Memory B cell (primary cell): ENCODE measurements at places on chromosomes 2 and 18.
A peak's percentile ranks its signal among the peaks of the same experiment; 100 is the strongest.

GRCh38 chr2:239881561-239882320 is 143.4 kb downstream of the NDUFA10 start:
- no peak overlapping the region for H3K4me3 ChIP-seq
- H3K36me3 ChIP-seq: peaks cover 5% of the 10 kb centered on the region
- H3K27ac ChIP-seq: no peak overlapping the region
- peaks cover 17% of the 10 kb centered on the region for H3K4me1 ChIP-seq

GRCh38 chr2:229133155-229133772 is 137.8 kb downstream of the PID1 start:
- H3K4me3 ChIP-seq: no peak overlapping the region
- H3K36me3 ChIP-seq: no peaks in the 10 kb centered on the region
- no peaks in the 10 kb centered on the region for H3K27me3 ChIP-seq
- H3K27ac ChIP-seq: no peak overlapping the region
- H3K4me1 ChIP-seq: no peaks in the 10 kb centered on the region
- DNase-seq: no peak

DNA sequence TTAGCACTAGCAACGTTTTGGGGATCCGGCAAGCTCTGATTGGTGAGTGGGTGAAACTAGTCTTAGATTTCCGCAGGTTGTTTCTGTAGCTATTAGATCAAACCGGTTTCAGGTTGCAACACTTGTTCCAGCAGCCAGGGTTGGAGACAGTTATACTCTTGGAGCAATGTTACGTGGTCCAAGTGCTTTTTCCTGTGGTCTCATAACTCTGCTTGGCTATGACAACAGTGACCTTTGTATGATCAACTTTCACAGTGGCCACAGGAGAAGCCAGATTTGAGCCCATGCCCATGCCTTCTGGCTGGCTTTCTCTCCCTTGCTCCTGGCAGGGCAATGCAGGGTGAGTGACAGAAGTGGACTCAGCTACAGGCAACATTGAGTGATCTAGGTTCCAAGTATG is 84.5 kb upstream of the TAF1B start:
- no peak overlapping the region for H3K4me3 ChIP-seq
- no peaks in the 10 kb centered on the region for H3K36me3 ChIP-seq
- no peak for DNase-seq
- H3K4me1 ChIP-seq: peaks cover 22% of the 10 kb centered on the region

DNA sequence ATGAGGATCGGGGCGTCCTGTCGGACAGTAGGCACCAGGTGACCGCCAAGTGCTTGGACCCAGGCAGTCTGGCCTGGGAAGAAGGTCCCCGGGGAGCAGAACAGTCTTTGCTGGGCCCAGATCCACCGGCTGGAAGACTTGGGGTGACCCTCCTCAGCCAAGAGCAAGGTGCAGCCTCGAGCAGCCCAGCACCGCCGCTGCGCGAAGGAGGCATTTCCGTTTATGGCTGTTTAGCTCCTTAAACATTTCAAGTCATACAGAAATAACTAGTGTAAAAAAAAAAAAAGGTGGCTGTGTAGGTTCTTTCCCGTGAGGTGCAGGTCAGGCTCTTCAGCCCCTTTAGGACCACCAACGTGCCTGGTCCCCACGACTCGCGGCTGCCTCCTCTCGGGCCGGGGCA is 370.2 kb downstream of the CMPK2 start:
- peaks cover 2% of the 10 kb centered on the region for H3K27me3 ChIP-seq
- no peak overlapping the region for H3K27ac ChIP-seq
- no peak for DNase-seq
- no peak overlapping the region for H3K4me3 ChIP-seq
- no peaks in the 10 kb centered on the region for H3K36me3 ChIP-seq

GRCh38 chr2:84940831-84941412 is 30.0 kb upstream of the KCMF1 start:
- no peaks in the 10 kb centered on the region for H3K27me3 ChIP-seq
- peaks cover 27% of the 10 kb centered on the region for H3K4me1 ChIP-seq
- no peak for DNase-seq
- peaks cover 2% of the 10 kb centered on the region for H3K36me3 ChIP-seq
- peak overlapping the region; percentile 17 for H3K27ac ChIP-seq

GRCh38 chr2:121177896-121178295 is 107.1 kb downstream of the TFCP2L1 start:
- no peaks in the 10 kb centered on the region for H3K36me3 ChIP-seq
- DNase-seq: no peak
- H3K27ac ChIP-seq: no peak overlapping the region
- H3K27me3 ChIP-seq: peaks cover 6% of the 10 kb centered on the region

DNA sequence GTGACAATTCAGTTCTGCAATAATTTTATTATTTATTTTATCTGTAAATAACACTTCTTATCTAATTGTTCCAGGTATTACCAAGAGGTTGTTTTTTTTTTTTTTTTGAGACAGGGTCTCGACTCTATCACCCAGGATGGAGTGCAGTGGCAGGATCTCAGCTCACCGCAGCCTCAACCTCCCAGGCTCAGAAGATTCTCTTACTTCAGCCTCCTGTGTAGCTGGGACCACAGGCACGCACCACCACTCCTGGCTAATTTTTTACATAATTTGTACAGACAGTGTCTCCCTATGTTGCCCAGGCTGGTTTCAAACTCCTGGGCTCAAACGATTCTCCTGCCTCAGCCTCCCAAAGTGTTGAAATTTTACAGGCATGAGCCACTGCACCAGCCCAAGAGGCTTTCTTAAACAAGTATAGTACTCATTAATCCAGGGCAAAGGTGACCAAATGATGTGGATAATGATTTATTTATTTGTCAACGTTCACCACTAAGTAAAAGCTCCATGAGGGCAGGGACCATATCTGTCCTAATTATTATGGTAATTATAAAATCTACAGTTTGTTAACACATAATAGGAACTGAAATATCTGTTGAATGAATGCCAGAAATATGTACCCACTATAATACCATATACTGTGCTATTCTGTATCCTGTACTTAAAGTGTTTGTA is 12.0 kb downstream of the STK17B start:
- peaks cover 24% of the 10 kb centered on the region for H3K4me1 ChIP-seq
- H3K36me3 ChIP-seq: peaks cover 24% of the 10 kb centered on the region
- H3K4me3 ChIP-seq: peak overlapping the region; percentile 59

DNA sequence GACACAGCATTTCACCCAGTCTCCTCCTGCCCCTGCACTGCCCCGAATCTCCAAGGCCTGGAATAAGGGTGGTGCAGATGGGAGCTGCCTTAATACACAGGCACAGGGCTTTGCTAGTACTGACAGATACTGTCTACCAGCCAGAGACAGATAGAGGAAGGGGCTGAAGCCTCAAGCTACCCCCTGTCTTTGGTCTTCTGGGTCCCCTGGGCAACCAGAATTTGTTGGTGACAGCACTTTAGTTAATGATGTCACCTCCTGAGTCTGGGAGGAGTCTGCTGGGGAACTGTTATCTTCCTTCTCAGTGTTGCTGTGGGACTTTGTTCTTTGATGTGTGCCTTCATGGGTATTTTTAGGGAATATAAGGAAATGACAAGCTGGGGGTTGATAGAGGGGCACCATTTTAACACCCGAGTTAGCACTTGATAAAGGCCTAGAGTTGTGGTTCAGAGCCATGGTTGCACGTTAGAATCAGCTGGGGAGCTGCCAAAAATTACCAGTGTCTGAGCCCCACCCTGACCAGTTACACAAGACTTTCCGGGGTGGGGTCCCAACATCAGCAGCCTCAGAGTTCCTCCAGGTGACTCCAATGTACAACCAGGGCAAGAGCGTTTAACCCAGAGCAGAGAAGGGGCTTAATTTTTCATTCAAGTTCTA is 136.8 kb downstream of the SMAD7 start:
- H3K4me1 ChIP-seq: peaks cover 26% of the 10 kb centered on the region
- H3K36me3 ChIP-seq: no peaks in the 10 kb centered on the region
- H3K4me3 ChIP-seq: no peak overlapping the region
- H3K27ac ChIP-seq: peak overlapping the region; percentile 66

DNA sequence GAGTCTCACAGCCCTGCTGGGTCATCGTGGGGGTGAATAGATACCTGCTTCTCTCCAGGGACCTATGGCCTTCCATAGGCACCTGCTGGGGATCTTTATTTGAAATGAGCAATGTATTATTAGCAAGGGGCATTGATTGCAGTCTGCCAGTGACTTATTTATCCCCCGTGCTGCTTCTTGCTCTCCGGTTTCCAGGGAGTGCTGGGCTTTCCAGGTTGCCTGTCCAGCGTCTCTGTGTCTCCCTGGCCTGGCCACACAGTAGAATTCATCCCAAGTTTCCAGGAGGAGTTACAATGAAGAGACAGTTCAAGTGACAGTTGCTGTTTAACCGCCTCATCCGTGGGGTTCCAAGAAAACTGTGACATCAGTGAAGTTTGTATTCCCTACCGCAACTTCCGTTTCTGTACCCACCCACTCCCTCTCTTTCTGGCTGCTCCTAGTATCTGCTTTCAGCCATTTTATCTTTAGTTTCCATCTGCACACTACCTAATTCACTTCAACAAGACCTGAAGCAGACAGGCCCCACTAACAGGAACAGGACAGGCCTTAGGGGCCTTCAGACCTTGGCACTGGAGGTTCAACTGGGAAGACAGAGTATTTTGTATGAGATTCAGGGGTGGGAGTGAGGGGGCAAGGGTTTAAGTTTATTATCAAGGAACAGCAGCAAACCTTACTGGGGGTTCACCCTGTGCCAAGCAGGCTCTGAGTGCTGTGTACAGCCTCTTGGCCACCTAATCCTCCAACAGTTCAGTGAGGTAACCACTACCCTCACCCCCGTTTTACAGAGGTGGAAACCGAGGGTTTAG is 134.8 kb downstream of the PRKCE start:
- no peak for DNase-seq
- H3K4me1 ChIP-seq: peaks cover 20% of the 10 kb centered on the region
- H3K27me3 ChIP-seq: no peaks in the 10 kb centered on the region

DNA sequence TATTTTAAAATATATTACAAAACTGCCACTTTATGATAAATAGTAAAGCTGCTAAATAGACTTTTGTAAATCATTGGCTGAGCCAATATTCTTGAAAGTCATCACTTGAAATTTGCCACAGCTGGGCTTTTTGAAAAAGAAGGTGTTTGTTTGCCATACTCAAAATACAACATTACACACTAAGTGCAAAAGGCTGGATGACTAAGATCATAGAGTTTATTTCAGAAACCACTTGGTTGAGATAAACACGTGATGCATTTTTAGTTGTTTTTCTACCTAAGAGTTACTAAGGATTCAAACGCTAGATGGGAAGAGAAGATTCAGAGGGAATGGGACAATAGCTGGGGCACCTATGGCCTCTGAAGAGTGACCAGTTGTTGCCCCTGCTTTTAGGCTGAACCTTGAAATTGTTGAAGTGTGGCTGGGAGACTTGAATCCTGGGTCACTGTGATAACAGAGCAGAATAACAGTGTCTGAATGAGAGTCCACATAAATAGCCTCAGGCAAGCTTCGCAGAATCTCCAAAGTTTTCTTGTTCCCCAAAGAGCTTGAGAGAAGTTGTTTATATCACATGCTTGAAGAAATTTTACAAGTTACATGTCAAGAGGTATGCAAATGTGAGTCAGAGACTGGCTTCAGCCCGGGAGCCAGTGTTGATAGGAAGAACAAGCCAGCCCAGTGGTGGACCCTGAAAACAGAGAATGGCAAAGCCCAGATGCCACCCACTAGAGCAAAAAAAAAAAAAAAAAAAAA is 409.8 kb downstream of the GPD2 start:
- no peaks in the 10 kb centered on the region for H3K4me1 ChIP-seq
- DNase-seq: no peak
- no peaks in the 10 kb centered on the region for H3K27me3 ChIP-seq
- no peak overlapping the region for H3K4me3 ChIP-seq

DNA sequence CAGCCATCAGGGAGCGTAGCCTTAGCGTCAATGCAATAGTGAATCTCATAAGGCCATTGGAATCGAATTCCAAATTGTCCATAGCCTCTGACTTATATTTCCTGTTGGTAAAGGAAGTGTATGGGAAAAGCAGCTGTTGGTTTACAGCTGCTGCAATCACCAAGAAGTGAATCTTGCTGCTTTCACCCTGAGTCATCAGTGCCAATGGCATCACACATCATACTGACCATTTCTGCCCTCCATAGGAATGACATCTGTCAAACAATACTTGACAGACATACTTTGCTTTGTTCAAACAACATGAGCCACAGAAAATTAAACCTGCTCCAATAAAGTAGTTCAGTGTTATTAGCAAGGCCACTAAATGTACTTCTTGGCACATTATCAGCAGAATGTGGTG is 111.2 kb upstream of the KLHL29 start:
- H3K4me3 ChIP-seq: no peak overlapping the region
- no peak overlapping the region for H3K27ac ChIP-seq
- H3K27me3 ChIP-seq: peaks cover 23% of the 10 kb centered on the region
- no peak for DNase-seq
- H3K36me3 ChIP-seq: no peaks in the 10 kb centered on the region
- no peaks in the 10 kb centered on the region for H3K4me1 ChIP-seq

GRCh38 chr2:230447455-230448451 is 31.8 kb downstream of the SP100 start:
- peak overlapping the region; percentile 99 for H3K27ac ChIP-seq
- peaks cover 47% of the 10 kb centered on the region for H3K4me1 ChIP-seq
- peak; percentile 75 for DNase-seq
- peaks cover 58% of the 10 kb centered on the region for H3K36me3 ChIP-seq

- no peaks in the 10 kb centered on the region for H3K4me1 ChIP-seq
- H3K27me3 ChIP-seq: peaks cover 19% of the 10 kb centered on the region
- no peak for DNase-seq
- H3K27ac ChIP-seq: no peak overlapping the region
- no peak overlapping the region for H3K4me3 ChIP-seq
- H3K36me3 ChIP-seq: no peaks in the 10 kb centered on the region
Observed at GRCh38 chr18:74141667-74142066, 6.0 kb downstream of the FBXO15 start.

DNA sequence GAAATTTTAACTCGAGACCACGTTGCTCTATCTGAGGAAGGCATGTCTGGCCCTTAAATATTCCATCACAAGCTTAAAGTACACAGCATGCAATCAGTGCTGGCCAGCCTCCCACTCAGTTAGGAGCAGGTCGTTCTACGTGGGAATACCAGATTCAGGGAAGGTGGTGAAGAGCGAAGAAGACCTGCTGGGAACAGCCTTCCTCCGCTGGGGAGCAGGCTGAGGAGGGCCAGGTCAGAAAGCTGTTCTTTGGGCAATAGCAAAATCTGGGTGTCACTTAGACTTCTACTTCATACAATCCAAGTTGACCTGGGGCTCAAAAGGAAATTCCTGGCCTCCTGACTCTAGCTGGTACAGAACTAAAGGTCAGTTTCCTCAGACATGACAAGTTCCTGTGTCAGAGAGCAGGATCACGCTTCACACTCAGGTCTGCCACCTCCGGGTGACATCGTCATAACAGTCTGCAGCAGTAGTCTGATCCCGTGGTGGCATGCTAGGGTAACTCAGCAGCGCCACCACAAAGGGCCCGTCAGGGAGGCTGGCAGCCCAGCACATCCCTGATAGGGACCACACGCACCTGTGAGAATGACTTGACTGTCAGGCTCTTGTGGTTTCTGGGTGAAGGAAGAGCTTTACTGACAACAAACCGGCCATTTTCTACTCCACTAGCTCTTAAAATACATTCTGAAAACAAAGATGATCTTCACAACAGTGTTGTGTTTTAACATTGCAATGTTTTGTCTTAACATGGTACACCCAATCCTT is 35.2 kb upstream of the NAPG start:
- no peaks in the 10 kb centered on the region for H3K27me3 ChIP-seq
- H3K36me3 ChIP-seq: no peaks in the 10 kb centered on the region
- peak; percentile 68 for DNase-seq
- H3K4me3 ChIP-seq: no peak overlapping the region
